ENCODE measurements at places on chromosomes 13 and 19. TPM values are rescaled to one million over a fixed set of nuclear protein-coding genes. Genes with fewer than 3 reads are reported as not detected.

DNA sequence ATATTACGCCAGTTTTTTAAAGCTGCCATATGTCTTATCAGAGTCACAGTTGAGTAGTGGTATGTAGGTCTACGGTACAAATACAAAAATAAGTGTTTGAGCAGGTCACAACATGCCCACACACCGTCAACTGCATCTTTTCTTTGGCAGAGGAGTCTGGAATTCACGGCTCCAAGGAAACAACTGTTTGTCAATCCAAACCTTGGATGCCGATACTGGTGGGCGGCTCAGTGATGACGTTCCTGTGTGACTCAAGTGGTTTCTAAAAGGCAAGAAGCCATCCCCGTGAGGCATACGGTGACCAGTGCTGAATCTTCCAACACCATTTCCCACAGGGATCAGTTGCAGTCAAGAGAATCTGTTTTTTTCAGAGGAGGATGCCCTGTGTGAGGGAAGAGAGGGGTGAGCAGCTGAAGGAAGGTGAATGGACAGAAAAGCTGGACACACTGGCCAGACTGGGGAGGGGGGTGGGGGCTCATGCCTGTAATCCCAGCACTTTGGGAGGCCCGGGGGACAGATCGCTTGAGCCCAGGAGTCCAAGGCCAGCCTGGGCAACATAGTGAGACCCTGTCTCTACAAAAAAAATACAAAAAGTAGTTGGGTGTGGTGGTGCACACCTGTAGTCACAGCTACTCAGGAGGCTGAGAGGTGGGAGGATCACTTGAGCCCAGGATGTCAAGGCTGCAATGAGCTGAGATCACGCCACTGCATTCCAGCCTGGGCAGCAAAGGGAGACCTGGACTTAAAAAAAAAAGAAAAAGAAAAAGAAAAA is 22.8 kb upstream of the CEBPG start:
- DNase-seq: peak; percentile 91

GRCh38 chr19:55255618-55256423 is 3.0 kb downstream of the PPP6R1 start:
- no peak for DNase-seq

- DNase-seq: peak; percentile 54
Measured at GRCh38 chr19:41997121-41997850, 3.3 kb upstream of the ATP1A3 start.

GRCh38 chr19:7597689-7598088 is 2.0 kb downstream of the CAMSAP3 start:
- DNase-seq: no peak

Gene KCNN4
- 5.0 TPM for total RNA-seq
